ENCODE measurements at places on chromosomes 16 and 17.
A peak's percentile ranks its signal among the peaks of the same experiment; 100 is the strongest.

DNA sequence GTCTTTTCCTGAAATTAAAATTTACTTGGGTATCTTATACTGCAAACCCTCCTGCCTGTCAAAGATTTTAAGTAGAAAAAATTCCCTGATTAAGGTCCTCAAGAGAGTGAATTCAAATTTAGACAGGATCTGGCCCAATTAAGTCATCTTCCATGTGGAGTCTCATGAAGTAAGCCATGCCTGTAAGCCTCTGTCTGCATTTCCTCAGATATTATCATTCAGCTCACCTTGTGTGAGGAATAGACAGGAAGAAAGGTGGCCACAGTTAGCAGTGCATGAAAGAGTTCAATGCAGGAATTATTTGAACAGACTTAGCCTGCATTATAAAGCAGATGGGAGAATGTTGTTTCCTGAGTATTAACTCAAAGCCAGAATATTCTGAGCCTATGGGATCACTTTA is 174.7 kb downstream of the HS3ST3A1 start:
- no peak for DNase-seq

DNA sequence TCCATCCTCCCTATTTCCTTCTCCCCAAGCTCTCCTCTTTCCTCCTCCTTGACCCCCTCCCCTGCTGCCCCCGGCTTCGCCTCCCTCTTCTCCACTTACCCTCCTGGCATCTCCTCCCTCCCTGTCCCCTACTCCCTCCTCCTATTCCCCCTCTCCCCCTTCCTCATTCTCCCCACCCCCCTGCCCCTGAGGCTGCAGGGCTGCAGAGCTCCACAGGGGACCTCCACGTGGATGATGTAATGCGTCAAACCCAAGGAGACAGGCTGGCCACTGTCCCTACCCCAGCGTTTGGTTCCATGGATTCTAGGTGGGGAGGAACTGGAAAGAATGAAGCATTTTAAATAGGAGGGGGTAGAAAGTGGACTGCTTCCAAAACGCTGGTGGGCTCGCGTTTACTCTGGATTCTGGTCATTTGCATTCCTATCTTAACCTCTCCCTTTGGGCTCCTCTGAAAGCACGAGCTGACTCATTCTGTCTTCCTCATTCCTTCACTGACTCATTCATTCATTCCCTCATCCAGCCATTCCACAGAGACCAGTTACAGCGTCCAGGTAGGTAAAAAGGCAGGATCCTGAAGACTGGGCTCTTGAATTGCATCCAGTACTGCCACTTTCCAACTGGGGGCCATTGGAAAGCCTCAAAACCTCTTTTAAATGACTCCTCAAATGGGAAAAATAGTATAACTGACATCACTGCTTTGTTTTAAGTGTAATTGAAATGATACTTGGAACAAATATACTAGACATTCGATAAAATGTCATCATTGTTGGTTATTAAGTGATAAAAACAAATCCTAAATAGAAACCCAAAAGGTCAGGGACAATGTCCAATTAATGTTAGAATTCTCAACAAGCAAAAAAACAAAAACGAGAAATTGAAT is 943 bp upstream of the COTL1 start:
- DNase-seq: no peak

DNA sequence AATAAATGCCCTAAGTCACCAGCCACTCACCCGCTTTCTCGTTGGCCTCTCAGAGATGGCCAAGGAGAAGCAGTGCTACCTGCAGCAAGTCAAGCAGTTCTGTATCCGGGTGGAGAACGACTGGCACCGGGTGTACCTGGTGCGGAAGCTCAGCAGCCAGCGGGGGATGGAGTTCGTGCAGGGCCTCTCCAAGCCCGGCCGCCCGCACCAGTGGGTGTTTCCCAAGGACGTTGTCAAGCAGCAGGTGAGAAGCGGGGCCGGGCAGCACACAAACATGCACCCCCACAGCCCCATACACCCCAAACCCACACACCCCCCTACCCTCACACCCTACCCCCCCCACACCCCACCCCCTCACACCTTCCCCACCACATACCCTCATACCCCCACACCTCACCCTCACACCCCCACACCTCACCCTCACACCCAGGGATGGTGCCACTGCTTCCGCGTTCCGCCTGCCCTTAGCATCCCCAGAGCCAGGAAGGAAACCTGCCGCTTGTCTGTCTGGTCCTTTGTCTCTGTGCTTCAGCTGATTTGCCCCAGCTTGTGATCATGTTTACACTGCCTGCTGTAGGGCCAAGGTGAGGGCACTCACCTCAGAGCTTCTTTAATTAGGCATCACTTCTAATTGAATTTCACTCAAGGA is 41.9 kb upstream of the ENDOV start:
- no peak for DNase-seq

DNA sequence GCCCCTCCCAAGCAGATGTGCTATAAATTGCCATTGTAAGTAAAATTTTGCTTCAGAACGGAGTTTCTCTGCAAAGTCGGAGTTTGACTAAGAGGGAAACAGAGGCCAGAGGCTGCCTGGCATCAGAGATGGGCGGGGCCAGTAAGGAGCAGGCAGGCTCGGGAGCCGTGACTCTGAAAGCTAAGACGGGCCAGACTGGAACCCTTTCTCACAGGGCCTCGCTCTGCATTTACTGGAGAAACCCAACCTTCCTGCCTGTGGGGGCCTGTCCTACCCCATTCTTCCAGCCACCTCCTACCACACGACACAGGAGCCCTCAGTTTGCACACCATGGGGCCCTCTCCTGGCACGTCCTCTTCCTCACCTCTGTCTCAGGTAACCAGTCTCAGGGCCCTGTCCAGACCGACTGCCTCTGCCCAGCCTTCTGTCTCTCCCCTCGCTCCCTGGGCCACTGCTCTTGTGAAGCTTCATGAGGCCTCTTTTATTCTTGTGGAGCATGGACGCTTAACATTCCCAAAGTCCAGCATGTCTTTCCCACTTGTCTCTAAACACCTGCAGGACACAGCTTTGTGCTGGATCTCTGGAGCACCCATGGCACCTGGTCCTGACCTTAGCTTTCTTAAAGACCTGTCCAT is 48.4 kb upstream of the ACSF3 start:
- no peak for DNase-seq

- no peak for DNase-seq
Measured at GRCh38 chr16:2814551-2815298, 2.3 kb upstream of the PRSS21 start.

- DNase-seq: no peak
Measured at GRCh38 chr16:35585411-35585810, 2126.0 kb downstream of the TP53TG3F start.

- no peak for DNase-seq
Measured at GRCh38 chr16:88783391-88784073, 1.5 kb downstream of the PIEZO1 start.

DNA sequence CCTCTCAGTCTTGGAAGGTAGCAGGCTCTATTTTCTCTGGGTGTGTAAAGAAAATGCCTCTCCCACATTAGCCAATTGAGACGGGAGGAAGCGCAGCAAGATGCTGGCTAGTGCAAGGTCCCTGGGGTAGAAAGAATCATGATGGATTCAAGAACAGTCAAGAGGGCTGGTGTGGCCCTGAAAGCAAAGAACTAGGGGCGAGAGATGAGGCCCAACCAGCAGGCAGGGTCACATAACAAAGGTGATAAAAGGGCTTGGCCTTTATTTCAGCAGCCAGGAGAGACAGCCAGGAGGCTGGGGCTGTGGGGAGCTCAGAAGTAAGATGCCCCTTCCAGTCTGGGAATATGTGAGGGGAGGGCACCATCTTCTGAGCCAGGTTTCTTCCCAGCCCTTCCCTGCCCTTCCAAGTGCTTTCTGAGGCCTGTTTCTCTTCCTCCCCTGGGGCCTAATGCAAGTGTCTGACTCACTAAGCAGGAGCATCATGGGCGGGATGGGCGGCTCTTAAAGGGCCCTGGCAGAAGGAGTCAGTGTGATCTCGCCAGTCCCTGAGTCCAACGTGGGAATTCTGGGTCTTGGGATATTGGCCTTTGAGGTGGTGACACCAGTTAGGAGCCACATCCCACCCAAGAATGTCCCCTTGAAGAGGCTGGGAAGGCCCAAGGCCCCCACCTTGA is 3.9 kb upstream of the NLRC5 start:
- peak; percentile 25 for DNase-seq

GRCh38 chr17:59762049-59762823 is 54.8 kb downstream of the VMP1 start:
- peak; percentile 43 for DNase-seq

DNA sequence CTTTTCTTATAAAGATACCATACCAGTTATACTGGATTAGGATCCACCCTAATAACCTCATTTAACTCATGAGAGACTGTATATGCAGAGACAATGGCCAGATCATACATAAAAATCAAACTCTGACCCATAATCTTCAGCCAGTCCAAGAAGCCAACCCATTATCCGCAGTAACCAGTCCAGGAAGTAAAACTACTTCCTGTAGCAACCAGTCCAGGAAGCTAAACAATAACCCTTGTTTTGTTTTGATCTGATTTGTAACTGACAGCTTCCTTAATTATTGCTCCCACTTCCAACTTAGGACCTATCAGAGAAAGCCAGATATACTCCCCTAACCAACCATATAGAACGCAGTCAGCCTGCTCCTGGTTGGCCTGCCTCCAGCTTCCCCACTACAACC is 19.2 kb upstream of the SSTR2 start:
- no peak for DNase-seq

- no peak for DNase-seq
Measured at GRCh38 chr16:85385463-85386331, 227.4 kb upstream of the GSE1 start.

- DNase-seq: no peak
Measured at GRCh38 chr17:39979016-39979670, 1.5 kb upstream of the PSMD3 start.

DNA sequence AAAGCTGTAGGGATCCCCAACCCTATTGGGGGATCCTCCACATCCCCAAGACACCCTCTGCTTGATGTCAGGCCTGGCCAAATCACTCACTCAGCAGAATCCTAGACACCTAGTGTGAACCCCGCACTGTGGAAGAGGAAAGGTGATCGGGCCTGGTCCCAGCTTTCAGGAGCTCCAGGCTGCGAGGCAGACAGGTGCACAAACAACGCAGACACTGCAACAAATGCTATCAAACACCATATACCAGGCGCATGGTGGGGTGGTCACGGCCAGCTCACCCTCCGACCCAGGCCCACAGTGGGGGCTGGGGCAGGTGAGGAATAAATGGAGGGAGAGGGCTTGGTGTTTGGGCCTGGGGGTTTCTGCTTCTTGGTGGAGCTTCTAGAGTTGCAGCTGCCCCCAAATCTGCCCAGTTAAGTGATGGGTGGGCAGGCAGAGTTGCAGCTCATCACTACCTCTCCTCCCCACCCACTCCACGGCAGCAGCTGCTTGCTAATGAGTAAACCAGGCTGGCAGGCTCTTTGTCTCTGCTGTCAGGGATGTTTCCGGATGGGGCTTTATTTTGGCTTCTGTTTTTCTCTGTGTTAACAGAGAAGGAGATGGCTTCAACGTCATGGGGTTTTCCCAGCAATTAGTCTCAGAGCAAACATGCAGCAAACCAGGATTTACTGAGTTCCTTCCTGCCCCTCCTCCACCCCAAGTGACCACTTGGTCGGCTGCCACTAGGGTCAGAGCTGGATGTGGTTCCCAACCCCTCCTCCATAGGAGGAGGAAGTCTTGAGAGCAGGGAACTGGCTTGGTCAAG is 46.6 kb downstream of the PECAM1 start:
- peak; percentile 42 for DNase-seq

DNA sequence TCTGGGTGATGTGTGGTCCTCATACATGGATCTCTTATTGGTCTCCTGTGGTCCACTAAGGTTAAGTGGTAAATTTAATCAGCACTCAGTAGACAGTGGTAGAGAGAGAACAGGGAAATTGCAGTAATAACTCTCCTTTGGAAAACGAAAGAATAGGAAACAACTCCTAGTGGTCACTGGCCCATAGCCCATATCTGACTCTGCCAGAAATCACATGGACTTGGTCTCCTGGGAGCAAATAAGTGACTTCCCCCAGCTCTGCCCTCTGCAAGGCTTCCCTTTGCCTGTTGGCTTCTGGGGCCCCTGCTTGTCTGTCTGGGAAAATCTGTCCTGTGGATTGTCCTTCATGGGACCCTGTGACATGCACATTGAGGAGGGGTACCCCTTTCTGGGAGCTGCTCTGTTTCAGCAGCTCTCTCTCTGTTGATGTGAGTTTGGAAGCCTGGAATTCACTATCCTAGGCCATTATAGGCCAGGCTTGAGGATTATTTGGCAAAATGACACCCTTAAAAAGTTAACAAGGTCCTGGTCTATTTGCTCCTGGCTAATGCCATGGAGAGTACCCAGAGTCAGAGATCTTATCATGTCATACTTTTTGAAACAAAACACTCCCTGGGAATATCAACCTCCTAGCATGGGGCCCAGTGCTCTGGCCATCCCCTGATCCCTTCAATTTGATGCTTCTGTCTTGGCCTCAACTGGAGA is 58.0 kb upstream of the HNF1B start:
- DNase-seq: no peak

GRCh38 chr17:11366272-11366850 is 125.3 kb downstream of the SHISA6 start:
- DNase-seq: no peak

- DNase-seq: peak; percentile 73
Measured at GRCh38 chr17:38508954-38509771, 80.9 kb downstream of the ARHGAP23 start.

DNA sequence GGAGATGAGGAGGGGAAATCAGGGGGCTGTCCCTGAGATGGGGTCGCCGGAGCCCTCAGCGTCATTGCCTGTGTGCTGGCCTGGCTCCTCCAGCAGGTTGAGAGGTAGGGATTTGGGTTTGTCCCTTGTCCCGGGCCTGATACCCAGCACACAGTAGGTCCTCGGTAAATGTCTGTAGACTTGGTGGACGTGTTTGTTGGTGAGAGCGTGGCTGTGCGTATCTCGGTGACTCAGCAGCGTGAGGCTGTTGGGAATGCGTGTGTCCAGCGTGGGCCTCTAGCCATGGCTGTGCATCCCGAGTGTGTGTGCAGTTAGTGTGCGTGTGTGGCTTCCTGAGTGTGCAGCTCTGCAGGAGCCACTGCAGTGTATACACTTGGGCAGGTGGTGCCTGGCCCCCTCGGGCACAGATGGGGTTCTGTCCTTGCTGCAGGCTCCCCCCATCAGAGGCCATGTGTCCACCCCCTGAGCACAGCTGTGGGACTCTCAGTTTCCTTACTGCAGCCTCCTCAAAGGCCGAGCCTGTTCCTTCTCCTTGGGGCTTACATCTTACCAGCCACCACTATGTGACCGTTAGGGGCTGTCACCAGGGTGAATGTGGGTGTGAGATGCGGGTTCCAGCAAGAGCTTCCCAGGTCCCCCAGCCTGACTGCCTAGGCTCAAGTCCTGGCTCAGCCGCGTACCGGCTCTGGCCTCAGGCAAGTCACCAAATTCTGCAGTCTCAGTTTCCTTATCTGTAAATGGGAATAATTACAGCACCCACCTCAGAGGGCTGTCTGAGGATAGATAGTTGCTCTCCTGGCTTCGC is 5.7 kb downstream of the NECAB2 start:
- no peak for DNase-seq

- DNase-seq: no peak
Measured at GRCh38 chr17:73765824-73766563, 121.7 kb upstream of the SDK2 start.
